ENCODE measurements at places on chromosomes 5 and 9.
A peak's percentile ranks its signal among the peaks of the same experiment; 100 is the strongest.

GRCh38 chr9:135126451-135127187 is 39.2 kb downstream of the OLFM1 start:
- no peak for DNase-seq

DNA sequence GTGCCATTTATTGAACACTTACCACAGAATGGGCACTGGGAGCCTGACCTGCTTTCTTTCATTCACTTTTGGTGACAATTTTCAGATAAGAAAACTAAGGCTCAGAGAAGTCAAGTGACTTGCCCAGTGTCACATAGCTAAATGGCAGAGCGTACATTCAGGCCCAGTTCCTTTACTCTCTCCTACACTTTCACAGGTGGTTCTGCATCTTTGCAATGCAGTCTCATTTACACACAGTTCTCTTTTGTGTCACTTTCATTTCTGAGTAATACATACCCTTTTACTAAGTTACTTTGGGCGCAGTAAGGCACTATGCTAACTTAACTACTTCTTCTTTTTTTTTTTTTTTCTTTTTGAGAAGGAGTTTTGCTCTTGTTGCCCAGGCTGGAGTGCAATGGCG is 8.3 kb downstream of the NFIL3 start:
- DNase-seq = no peak

DNA sequence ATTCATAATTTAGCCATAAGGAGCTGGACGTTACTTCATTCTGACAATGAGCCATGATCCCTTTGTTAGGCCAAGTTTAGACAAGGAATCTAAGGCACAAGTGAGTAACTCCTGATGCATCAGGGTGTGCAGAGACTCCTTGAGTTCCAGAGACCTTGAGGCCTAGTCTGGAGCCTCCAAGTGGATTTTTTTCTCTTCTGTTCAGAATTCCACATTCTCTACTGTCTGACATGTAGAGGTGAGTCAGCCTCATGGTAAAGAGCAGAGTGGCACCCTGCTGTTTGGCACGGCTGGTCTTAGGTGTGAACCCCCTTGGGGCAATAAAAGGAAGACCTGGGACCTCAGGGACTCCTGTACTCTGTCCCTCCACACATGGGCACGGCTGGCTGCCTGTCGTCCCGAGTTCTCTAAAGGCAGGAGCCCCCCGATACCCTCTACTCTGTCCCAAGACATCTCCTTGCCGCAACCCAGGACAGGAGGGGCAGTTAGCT is 22.0 kb upstream of the TGFBI start:
- DNase-seq = no peak

- peak; percentile 2 for DNase-seq
Measured at GRCh38 chr9:134039386-134040175, 14.3 kb downstream of the BRD3OS start.

DNA sequence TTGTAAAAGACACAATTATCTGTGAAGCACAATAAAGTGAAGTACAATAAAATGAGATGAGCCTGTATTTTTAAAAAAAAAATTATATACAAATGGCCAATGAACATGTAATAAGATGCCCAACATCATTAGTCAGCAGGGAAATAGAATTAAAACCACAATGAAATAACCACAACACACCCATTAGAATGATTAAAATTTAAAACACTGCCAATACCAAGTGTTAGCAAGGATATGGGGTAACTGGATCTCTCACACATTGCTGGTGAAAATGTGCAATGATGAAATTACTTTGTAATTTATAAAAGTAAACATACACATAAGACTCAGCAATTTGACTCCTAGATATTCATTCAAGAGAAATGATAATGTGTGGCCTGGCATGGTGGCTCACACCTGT is 62.8 kb downstream of the SHOC1 start:
- no peak for DNase-seq

GRCh38 chr9:130948266-130948665 is 9.2 kb upstream of the FIBCD1 start:
- no peak for DNase-seq

DNA sequence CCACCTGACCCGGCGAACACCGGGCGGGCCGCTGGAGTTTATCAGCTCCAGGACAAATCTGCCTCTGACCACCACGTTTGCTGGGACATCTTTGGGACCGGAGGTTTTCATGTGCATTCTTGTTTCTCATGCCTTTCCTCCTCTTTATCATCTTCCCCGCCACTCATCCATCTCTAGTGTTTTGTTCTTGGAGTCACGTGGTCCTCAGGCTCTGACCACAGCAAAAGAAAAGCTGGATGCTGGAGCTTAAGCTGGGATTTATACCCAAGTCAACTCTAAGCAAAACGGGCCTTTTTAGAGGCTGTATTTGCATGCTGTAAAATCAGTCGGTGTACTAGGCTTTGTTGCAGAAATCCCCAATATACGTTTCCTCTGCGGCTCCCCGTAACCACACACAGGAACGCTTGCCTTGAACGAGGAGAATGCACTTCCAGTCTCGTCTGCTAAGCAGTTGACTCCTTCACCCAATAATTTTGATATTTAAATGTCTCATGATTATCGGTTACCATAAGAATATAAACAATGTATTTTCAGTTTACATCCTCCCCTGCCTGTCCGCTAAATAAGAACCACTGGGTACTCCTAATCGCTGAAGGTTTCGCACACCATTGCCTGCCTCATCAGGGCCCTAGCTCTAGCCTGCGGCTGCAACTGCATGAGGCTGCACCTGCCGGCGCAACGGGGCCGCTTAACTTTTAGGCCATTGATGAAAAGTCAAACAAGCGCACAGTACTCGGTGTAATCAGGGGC is 560 bp upstream of the NDUFS6 start:
- no peak for DNase-seq

DNA sequence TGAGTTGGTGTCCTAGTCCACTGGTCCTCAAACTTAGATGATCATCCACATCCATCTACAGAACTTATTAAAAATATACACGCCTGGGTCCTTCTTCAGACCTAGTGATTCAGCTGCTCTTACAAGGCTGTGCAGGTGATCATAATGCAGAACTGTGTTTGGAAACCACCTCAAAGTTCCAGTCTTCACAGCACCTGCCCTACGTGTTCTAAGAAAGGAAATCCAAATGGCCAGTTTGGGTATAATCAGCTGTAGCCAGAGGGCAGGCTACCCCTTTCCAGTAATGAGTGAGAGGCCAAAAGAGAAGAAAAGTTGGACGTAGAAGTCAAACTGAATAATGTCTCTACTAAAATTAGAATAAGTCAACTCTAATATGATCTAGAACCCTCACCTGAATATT is 15.4 kb downstream of the REEP5 start:
- no peak for DNase-seq

GRCh38 chr5:16619136-16619535 is 2.3 kb upstream of the RETREG1 start:
- no peak for DNase-seq

DNA sequence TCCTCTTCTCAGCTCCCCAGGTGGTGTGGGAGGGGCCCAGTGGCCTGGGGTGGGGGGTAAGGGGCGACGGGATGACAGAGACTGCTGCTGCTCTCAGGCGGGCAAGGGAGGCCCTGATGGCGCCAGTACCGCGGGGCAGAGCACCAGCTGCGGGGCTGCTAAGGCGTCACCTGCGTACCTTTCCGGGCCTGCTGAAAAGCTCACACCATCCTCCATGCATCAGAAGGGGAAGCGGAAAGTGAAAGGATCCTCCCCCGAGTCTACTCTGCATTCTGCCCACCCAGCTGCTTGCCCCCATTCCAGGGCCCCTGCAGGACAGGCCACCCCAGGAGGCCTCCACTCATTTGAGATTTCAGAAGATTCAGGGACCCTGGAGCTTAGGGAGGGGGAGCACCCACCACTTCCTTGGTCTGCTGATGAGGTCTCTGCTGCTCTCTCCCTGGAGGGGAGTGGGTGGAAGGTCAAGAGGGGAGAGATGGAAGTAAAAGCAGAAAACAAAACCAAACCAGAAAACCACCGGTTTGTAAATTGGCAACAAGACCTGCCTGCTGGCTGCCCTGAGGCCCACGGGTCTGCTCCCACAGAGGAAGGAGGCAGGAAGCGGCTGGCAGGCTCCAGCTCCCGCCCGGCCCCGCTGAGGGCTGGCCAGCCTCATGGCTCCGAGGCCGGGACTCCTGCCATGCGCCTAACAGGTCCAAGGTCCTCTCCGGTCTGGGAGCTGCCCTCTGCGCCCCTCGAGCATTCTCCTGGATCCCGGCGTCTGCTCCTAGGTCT is 33.6 kb downstream of the PRRT1B start:
- DNase-seq = no peak

DNA sequence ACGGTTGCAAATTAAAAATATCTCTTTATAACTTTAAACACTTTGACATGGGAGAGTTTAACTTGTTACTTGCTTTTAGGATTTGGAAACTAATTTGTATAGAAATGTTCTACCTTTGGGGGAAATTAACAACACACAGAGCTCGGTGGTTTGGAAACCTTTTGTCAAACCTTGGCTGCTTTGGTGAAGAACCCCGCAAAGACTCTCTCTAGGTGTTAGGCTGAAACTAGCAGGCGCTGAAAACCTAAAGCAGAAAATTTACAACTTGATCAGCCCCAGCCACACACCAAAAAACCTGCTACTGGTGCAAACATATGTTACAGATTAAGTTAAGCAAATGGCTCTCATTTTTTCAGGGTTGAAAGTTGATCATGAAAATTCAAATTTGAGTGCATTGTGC is 25.8 kb downstream of the NR2F1 start:
- no peak for DNase-seq

DNA sequence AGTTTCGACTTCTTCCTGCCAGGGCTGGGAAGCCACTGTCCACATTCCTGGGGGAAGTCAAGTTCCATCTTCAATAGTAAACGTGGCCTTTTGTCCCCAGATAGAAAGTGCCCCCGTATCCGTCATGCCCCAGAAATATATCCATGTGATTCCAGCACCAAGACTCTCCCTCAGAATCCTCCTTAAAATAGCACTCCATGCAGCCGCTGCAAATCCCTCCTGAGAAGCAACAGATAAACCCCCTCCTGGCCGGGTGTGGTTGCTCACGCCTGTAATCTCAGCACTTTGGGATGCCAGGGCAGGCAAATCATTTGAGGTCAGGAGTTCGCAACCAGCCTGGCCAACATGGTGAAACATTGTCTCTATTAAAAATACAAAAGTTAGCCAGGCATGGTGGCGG is 126.1 kb downstream of the OLFM1 start:
- no peak for DNase-seq

GRCh38 chr9:72977670-72978069 is 24.8 kb upstream of the ALDH1A1 start:
- no peak for DNase-seq

GRCh38 chr5:19608444-19609002 is 379.5 kb downstream of the CDH18 start:
- peak; percentile 10 for DNase-seq

- DNase-seq = no peak
Measured at GRCh38 chr9:83435301-83435700, 102.9 kb downstream of the FRMD3 start.

DNA sequence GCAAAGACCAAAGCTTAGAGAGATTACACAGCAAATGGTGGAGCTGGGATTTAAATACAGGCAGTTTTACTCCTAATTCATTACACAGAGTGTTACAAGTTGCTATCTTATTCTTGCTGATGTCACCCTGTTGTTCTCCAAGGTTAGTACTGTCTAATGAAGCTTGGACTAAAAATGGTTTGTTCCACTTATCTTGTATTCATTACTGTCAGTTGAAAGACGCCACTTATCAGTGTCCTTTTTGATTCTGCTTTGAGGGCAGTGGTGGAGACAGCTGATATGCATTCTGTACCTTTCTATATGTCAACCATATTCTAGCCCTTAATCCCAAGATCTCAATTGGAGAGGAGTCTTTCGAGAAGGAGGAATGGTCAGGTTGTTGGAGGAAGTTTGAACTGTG is 14.0 kb upstream of the DENND4C start:
- no peak for DNase-seq

DNA sequence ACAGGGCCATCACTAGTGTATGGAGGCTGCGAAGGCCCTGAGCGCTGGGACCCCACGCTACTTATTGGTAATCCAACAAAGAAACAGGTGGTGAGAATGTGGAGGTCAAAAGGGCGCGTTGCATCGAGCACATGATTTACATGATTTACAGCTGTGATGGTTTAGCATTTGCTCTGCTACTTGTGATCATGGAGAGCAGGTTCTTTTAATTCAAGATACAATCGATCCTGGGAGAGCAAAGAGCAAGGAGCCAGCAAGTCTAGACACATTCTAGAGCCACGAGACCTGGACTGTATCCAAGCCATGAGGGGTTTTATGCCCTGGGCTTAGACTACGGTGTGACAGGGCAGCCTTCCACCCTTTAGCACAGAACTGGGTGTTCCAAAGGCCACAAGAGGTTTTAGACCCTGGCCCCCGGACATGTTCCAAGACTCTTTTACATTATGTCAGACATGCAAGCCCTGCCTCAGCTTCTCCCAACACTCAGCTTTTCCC is 47.0 kb upstream of the CLK4 start:
- no peak for DNase-seq

- no peak for DNase-seq
Measured at GRCh38 chr5:35799753-35800152, 56.9 kb upstream of the IL7R start.

- no peak for DNase-seq
Measured at GRCh38 chr5:14173377-14174229, 30.5 kb downstream of the TRIO start.

DNA sequence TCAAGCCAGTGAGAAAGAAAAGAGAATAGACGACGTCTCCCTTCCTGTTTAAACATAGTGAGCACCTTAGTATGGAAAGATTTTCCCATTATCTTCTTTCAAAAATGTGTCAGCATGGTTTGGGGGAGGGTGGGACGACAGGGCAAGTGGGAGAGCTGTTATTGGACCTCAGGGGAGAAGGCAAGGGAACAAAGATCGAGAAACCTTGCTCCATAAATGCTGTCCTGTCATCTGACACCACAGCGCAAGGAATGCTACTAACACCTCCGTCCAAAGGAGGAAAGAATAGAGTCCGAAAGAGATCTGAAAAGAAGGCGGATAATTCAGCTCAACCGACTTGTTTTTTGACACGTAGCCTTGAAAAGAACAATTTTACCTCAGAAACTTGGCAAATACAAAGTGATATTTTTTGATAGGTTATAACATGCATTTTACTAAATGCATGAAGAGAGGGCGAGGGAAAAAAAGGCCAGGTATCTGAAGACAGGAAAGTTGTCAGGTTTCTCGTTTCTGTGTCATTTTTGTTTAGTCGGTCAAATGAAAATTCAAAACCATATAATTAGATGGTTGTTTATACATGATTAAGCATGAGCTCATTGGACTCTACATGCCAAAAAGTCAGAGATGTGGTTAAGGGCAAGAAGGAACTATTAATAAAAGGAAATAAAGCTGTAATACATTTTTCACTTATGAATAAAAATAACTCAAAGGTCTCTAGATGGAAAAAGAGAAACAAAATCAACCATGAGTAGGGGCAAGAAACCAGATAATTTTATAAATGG is 155.7 kb downstream of the GLIS3 start:
- peak; percentile 53 for DNase-seq

- no peak for DNase-seq
Measured at GRCh38 chr9:114000063-114000454, 78.0 kb downstream of the AMBP start.

GRCh38 chr9:133119103-133119845 is 1.8 kb downstream of the RALGDS start:
- DNase-seq = no peak

GRCh38 chr5:53350991-53351770 is 129.2 kb upstream of the FST start:
- DNase-seq = no peak

- peak; percentile 24 for DNase-seq
Measured at GRCh38 chr9:101176384-101176783, 147.9 kb downstream of the PLPPR1 start.

- DNase-seq = no peak
Measured at GRCh38 chr5:129591508-129592160, 131.5 kb downstream of the ADAMTS19 start.

All from iPS-NIHi11 (cell line).